ENCODE measurements at places on chromosomes 11 and 22. TPM values are rescaled to one million over a fixed set of nuclear protein-coding genes. Genes with fewer than 3 reads are reported as not detected.

DNA sequence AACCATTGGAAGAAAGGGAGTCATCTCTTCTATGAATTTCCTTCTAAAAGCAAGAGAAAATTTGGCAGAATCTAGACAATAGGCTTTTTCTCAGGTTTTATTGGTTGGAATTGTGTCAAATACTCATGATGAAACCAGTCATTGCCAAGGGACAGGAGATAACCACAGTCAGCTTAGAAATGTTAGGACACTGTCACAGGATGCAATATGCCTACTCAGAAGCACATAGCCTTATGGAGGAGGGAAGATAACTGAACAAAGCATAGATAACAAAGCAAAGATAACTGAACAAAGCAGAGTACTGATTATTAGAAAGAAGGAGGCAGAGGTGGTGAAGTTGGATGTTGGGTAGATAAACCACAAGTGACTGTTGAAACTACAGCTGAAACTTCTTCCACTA, 303.5 kb upstream of the PDGFD start:
- no peak for DNase-seq

GRCh38 chr11:1553808-1554594, 18.1 kb downstream of the DUSP8 start:
- no peak for DNase-seq

GRCh38 chr11:68961245-68961644, 19.5 kb downstream of the MRGPRD start:
- DNase-seq, result no peak

- DNase-seq, result peak; percentile 57
Measured at GRCh38 chr11:64864473-64865285, 13.7 kb downstream of the EHD1 start.

The SLC25A45 gene
- 5.4 TPM for total RNA-seq

The OR4D10 gene
- not detected for total RNA-seq

The A4GALT gene
- total RNA-seq, result 22.9 TPM

- DNase-seq, result no peak
Measured at GRCh38 chr22:39227542-39228272, 17.1 kb downstream of the PDGFB start.

GRCh38 chr11:126336671-126337101, 18.8 kb upstream of the ST3GAL4 start:
- peak; percentile 17 for DNase-seq

GRCh38 chr11:119729951-119730613, 1.1 kb upstream of the NECTIN1 start:
- peak; percentile 88 for DNase-seq

- peak; percentile 75 for DNase-seq
Measured at GRCh38 chr11:13339195-13340153, 61.9 kb downstream of the BMAL1 start.

DNA sequence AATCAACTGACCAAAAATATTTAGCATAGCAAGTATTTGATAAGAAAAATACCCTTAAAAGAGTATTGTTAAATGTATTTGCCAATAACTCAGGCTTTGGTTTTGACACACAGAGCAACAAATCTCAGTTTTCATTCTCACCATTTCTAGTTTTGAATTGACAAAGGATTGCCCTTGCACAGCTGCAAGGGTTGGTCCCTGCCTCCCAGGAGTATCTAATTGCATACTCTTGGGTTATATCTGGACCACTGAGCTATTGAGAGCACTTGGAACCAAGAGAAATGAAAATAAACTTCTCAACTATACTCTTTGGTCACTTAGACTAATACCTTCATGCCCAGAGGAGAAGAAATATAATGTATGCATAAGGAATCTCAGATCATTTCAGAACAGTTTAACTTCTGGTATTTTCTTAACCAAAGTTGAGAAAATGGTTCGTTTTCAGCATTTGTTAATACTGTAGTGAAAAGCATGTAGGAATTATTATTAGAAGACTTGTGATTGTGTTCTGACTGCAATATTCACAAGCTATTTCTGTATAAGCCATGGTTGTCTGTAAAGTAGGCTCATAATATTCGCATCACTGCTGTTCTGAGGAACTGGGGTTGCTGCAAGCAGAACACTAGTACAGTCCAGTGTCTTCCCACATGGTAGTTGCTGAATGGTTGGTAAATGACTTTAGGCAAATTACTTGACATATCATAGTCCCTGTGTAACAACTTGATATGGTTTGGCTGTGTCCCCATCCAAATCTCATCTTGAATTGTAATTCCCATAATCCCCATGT, 7.9 kb downstream of the C2CD3 start:
- no peak for DNase-seq

DNA sequence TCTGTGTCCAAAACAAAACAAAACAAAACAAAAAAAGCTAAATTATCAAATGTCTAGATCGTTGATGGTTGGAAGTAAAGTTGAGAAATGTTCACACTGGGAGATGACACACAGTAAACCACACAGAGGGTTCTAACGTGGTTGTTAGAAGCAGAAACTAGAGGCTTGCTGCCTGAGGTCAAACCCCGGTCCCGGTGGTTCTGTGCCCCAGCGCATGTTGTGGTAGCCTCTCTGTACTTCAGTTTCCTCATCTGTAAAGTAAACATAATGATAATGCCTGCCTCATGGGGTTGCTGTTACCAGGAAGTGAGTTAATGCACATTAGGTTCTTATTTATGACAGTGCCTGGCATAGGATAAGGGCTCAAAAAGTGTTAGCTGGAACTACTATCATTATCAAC, 33.4 kb downstream of the PPARA start:
- DNase-seq, result no peak

DNA sequence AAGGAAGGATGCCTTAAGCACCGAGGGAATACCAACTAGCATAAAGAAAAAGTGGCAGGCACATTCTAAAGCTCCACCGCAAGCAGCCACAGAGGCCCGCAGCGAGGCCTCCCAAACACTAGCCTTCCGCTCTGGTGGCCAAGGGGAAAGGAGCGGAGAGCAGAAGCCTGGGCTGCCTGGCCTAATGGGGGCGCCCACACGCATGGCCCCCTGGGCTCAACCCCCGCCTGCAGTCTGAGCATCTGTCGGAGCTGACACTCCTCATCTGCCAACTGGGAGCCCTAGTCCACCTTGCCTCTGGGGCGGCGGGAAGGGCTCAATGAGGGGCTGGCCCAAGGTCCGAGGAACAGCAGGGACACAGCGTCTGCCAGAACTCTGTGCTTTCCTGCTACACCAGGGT, 50.1 kb upstream of the WNT11 start:
- DNase-seq, result no peak

DNA sequence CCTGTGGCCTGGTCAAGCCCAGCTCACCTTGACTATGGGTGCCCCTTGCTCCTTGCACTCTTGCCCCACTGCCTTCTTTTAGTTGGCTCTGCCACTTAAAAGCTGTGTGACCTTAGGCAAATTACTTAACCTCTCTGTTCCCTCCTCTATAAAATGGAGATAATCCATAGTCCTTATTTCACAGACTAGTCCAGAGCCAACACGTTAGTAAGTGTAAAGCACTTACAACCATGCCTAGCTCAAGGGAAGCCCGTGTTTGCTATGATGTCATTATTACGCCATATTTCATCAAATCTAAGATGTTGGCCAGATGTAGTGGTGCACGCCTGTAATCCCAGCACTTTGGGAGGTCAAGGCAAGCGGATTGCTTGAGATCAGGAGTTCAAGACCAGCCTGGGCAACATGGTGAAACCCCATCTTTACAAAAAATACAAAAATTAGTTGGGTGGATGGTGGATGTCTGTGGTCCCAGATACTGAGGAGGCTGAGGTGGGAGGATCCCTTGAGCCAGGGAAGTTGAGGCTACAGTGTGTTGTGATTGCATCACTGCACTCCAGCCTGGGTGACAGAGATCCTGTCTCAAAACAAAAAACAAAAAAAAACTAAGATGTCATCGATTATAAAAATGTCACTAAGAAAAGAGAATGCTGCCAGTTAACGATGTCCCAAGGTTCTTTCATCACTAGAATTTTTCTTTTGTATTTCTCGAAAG, 2.3 kb upstream of the CCDC88B start:
- DNase-seq, result no peak

GRCh38 chr11:62665599-62666258, 617 bp downstream of the CSKMT start:
- DNase-seq, result no peak

DNA sequence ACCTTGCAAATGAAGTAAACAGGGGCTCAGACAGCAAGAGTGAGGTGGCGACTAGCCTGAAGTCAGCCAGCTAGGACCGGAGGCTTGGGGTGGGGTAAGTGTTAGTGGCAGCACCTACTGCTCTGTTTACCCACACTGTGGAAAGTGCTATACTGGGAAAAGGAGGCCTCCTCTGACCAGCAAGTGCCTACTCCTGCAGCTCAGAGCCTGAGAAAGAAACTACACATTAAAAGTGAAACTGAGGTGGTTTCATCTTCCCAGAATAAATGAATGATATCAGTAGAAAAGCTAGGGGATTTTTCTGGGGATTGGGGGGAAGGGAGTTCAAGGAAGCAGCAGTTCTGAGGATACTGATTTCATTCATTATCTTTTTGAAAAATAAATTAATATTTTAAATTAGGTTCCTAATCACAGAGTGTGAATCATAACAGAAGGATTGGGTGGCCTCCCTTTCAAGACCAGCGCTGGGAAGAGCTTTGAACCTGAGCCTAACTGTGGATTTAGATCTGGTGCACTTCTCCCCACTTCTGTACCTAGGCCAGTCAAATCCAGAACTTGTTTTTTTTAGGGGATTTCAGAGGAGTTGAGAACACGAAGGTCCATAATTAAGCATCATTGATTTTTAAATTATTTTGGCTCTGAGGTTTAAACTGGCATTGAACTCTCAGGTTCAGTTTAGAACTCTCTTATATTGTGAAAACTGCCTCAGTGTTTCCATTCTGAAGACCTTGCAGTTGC, 48.1 kb upstream of the GRAMD1B start:
- DNase-seq, result no peak

The SIK3 gene
- total RNA-seq, result 57.0 TPM

The GDPD4 gene
- not detected for total RNA-seq

DNA sequence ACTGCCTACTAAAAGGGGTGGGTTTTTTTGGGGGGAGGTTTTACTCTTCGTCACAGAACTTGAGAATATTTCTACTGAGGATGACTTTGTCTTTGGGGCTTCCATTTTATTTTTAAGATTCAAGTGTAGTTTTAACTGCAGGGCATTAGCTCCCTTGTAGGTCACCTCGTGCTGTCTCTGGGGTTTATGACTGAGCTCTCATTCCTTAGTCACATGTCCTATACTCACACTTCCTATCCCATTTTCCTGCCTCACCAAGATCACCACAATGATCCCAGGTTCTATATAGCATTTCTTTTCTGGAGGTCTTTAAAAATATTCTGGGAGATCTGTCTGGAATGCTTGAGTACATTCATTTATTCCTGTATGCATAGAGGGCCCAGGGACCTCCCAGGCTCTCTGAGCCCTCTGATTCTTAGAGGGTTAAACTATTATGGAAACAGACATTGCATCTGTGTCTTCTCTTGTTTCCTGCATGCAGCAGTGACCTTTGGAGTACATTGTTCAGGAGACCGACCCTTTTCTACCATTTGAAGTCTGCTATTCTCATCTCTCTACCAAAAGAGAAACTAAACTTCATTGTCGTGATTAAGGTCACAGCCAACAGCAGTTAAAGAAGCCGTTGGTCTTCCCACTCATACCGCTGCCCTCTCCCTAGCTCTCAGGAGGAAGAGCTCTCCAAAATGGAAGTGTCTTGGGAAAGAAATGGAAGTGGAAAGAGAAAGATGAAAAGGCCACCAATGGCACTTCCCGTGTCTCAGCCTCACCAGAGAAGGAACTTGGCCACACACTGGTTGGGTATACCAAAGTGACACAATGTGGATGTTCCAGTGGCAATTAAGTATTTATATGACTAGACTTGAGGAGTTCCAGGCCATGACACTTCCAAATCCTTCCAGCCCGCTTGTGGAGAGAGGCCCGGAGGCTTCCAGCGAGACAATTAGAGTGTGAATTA, 77.5 kb downstream of the ZBTB16 start:
- DNase-seq, result no peak

DNA sequence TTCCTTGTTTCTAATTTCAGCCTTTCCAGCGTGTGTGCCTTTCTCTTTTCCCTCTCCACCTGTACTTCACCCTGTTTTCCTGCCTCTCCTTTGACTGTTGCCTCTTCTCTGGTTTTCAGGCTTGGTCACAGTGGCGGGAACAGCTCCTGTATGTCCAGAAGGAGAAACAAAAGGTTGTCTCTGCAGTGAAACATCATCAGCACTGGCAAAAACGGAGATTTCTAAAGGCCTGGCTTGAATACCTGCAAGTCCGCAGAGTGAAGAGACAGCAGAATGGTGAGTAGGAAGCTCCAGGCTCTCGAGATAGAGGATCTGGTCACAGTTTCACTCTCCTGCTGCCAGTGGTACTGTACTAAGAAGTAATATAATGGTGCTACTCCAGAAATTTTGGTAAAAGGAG, 76.6 kb downstream of the SFI1 start:
- no peak for DNase-seq

The SAA4 gene
- total RNA-seq, result 5.6 TPM

- no peak for DNase-seq
Measured at GRCh38 chr11:114152785-114153184, 93.3 kb downstream of the ZBTB16 start.

The MUC2 gene
- not detected for total RNA-seq

GRCh38 chr11:64694026-64694755, 28.8 kb downstream of the NRXN2 start:
- DNase-seq, result no peak

- no peak for DNase-seq
Measured at GRCh38 chr11:41190437-41191082, 268.9 kb downstream of the LRRC4C start.

The OR2AT4 gene
- total RNA-seq, result not detected

GRCh38 chr11:119347940-119348605, 1.6 kb upstream of the MFRP start:
- DNase-seq, result no peak

The NECTIN1 gene
- 4.5 TPM for total RNA-seq

The PTPN5 gene
- 1.3 TPM for total RNA-seq

GRCh38 chr22:29396126-29396525, 7.8 kb upstream of the AP1B1 start:
- no peak for DNase-seq

- DNase-seq, result peak; percentile 91
Measured at GRCh38 chr22:37196539-37197450, 8.7 kb upstream of the C1QTNF6 start.

The OR8G5 gene
- not detected for total RNA-seq

DNA sequence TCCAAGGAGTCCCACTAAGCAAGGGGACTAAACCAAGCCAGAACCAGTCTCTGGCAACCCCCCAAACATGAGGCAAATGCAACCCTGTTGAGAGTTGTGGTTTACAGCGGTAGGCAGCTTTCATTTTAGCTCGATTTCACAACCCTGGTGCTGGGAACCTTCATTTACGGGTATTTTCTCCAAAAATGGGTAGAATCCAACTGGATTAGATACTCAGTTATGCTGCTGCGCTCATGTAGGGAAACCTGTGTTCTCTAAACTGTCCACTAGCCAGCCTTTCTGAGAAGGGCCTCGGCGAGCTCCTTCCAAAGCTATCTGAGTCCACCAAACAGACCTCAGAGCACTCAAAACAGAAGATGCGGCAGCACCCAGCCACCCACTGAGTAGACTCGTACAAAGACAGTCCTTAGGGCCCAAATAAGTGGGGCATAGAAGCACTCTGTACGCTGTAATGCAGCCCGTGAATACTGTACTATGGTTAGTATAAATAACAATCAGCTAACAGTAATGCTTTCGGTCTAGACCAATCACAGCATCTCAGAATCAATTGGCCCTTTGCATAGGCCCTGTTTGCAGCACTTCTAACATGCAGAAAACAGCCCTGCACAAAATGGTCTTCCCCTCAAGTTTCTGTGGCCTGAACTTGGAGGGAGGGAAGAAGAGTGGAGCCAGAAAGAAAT, 104.7 kb downstream of the ETS1 start:
- no peak for DNase-seq

Measured in breast epithelium (tissue), 4 donors.